Kasumi-1 (cell line): ENCODE measurements at places on chromosomes 5 and 9.

DNA sequence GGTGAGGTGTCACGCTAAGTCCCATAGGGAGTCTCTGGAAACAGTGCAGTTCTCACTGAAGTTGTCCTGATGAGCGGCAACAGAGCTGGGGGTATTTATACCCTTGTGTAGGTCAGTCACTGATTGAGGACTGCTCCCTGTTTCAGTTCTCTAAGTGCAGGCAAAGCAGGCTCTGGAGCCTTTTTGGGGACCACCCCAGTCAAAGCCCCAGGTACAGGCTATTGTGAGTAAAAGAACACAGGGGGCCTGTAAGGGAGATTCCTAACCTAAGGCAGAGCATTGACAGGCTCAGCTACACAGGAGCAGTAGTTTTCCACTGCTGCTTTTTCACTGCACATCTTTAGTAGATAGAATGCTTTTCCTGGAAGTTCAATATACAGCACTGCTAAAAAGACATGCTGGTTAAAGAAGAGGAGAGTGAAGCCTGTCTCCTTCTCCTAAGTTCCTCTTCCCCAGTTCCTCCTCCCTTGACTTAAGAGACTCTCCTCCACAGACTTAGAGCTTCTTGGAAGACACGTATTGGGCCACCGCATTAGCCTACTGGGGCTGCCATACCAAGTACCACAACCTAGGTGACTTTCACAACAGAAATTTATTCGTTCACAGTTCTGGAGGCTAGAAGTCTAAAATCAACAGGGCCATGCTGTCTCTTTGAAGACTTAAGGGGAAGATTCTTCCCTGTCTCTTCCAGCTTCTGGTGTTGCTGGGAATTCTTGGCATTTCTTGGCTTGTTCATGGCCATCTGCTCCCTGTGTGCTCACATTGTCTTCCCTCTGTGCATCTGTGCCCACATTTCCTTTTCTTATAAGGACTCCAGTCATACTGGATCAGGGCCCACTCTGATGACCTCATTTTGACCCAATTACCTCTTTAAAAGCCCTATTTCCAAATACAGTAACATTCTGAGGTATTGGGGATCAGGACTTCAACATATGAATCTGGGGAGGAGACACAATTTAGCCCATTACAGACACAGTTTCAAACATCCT, 221.0 kb downstream of the ESM1 start:
- peak; percentile 17 for DNase-seq

DNA sequence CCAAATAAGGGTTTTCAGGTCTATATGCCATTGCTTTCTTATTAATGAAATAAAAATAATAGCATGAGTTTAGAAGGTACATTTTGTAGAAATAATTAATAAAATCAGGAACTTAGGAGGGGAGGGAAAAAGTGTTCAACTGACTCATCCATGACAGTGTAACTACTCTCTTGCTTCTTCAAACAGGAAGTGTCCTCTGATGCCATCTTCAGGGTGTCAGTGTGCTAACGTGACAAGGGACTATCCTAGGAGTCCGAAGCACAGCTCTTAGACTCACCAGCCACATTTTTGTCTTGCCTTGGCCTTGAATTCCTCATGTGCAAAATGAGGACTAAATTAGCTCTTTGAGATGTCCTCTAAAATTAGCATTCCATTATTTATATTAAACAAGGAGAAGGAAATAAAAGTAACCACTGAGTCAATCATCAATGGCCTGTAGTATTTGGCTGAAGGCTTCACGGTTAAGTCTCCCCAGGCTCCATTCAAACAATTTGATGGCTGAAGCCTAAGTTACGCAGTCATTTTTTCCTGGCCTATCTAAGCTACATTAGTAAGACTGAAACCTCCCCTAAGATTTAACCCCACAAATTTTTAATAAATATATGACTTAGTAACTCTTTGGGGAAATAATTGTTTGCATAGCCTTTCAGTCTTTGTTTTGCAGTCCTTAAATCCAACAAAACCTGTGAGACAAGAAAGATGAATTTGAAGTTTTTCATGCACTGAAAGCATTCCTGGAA, 151.1 kb downstream of the ARL15 start:
- DNase-seq = peak; percentile 61

DNA sequence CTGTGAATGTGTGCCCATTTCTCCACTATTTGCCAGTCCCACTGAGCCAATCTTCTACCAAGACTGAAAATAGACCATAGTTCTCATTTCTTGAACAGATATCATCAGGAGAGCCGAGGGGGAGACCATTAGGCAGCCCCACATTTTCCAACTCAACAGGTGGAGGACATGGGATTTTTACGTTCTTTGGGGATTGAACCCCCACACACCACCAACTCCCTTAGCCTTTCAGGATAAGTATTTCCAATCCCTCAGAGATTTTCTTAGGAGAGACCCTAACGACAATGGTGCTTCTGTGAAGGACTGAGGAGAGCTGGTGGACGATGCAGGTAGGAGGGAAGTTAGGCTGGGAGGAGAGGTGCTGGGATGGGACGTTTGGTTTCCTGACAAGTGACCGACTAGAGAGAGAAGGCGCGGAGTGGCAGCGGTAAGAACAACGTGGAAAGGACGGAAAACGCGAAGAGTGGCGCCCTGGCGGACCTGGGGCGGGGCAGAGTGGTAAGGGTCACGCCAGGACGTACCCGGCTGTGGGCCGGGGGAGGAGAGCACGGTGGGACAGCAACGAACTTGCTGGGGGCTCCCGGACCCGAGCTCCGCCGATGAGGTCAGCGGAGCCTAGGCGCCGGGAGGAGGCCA, 681 bp upstream of the CHSY3 start:
- no peak for DNase-seq

DNA sequence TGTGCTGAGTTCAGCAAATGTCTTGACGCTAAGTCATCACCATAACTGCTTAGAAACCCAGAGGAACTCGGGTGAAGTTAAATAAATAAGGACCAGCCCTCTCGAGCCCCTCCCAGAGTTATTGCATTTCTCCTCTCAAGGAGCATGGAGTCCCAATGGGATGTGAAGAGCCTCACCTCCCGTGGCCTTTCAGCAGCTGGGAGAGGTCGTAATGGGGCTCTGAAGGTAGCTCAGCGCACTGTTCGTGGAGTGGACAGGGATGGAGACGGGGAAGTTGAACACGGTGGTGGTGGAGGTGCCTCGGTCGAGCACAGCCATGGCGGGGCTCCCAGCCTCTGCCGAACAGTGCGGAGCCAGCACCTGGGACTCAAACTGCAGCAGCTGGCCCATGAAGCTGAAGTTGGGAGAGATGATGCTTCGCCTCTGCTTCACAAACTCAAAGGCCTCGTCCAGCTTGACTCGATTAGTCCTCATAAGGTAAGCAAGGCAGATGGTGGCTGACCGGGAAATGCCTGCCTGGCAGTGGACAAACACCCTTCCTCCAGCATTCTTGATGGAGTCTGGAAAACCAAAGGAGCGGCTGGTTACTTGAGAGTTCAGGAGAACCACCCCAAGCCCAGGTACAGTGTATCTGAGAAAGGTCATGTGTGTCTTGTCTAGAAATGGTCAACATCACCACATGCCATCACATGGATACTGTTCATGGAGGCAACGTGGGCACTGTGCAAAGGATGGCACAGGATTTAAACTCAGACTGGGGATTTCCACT, 2.2 kb downstream of the DUSP1 start:
- no peak for DNase-seq

DNA sequence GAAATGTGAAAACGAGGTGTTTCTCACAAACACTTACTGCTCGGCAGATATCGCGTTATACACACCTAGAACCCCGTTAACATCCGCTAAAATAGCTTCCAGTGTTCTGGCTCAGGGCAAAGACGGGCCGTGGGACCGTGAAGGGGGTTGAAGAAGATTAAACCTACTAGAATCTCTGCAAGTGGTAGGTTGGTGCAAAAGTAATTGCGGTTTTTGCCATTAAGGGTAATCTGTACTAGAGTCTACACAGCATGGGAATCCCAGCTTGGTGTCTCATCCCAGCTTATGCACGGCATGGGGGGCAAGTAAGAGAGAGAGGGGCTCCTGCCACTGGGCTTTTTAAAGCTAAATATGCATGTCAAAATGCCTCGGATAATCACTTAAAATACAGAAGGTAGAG, 43.9 kb downstream of the HRH2 start:
- no peak for DNase-seq

DNA sequence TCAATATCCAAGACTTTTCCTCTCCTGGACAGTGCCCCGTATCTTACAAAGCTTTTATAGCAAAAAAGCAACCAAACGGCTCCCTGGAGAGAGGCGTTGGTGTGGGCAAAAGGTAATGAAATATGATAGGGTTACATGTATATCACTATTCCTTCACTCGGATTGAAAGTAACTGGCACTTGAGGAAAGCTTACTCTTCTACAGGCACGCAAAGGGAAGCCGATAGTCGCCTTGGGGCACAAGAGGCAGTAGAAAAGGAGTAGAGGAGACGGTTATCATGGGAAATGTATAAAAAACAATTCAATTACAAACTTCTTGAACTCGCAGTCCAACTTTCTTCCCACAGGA, 1.1 kb downstream of the DIAPH1 start:
- no peak for DNase-seq

DNA sequence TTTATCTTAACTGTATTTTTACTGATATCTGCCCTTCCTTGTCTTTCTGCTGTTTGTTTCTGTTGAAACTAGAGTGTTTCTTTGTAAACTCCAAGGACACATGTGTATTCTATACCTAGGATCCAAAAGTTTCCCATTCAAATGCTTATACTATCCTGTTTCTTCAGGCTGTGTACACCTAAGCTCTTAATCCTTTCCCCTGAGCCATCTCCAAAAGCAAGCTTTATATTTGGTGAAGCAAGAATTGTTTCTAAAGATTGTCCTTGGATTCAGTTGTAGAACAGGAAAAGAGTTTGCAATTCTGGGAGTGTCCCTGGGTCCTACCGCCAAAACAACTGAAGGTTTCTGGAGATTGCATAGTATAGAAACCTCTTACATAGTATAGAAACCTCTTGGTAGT, 65.9 kb downstream of the CWC27 start:
- no peak for DNase-seq

DNA sequence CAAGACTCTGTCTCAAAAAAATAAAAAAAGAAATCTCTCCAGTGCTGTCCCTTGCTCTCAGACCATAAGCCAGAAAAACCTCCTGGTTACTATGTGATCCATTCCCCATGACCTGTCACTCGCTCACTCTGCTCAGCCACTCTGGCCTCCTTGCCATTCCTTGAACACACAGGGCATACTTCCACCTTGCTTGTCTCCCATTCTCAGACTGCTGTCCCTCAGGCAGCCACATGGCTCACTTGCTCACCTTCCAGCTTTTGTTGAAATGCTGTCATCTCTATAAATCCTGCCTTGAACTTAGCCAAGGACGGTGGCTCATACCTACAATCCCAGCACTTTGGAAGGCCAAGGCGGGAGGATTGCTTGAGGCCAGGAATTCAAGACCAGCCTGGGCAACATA, 82.9 kb downstream of the UGCG start:
- no peak for DNase-seq

GRCh38 chr9:13131416-13131815, 148.1 kb downstream of the MPDZ start:
- DNase-seq = no peak

DNA sequence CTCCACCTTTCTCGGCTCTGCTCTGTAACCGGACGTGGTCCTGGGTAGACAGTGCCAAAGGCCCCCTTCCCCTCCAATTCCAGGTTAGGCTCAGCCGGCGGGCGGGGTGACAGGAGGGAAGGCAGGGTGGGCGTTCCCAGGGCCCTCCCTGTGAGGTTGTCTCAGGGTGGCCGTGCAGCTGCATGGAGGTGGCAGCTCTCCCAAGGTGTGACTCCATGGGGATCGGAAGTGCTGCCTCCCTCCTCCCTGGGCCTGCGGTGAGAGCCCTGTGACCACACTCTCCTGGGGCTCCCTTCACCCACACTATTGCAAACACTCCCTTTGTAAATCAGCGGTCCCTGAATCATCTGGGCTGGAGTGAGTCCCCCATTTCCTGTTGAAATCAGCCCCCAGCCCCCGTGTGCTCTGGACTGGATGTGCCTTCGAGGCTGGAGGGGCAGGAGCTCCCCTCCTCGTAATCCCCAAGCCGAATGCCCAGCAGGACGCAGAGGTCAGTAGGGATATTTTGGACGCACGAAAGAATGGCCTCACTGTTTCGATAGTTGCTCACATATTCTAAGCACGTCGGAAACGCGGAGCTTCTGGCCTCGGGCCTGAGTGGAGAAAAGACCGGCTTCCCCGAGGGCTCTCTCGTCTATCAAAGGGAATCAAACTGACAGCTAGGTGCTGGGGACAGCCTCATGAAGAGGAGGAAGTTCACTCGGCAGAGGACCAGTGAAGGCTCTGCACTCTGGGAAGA, 107.6 kb upstream of the COL5A1 start:
- DNase-seq = no peak

DNA sequence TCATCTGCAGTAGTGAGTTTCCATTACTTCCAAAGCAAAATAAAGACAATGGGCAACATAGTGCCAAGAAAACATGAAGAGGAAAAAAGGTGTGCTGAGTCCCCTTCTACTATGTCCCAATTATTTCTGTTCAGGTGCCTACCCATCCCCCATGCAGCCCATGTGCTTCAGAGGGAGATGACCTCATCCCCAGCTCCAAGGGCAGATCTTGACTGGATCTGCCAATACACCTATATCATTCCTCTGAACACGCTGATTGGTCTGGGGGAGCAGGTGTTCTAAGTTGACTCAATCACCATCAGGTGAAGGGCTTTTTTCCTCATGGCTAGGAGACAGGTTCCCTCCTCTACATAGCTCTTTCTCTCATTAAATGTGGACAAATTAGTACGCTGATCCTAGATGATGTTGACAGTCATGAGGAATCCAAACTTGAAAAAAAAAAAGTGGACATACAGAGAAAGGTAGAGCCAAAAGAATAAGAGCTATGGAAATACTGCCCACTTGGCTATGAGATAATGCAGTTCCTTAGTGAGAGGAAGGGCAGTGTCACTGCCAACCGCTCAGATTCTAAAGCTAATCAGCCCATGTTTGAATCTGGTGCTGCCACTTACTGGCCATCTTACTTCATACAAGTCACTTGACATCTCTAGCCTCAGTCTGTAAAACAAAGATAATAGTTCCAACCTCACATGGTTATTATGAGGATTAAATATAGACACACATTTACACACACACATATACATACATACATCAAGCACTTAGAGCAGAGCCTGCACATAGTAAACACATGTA, 23.1 kb downstream of the PRELID2 start:
- peak; percentile 8 for DNase-seq

- no peak for DNase-seq
Measured at GRCh38 chr9:91101611-91102168, 260.0 kb downstream of the AUH start.

DNA sequence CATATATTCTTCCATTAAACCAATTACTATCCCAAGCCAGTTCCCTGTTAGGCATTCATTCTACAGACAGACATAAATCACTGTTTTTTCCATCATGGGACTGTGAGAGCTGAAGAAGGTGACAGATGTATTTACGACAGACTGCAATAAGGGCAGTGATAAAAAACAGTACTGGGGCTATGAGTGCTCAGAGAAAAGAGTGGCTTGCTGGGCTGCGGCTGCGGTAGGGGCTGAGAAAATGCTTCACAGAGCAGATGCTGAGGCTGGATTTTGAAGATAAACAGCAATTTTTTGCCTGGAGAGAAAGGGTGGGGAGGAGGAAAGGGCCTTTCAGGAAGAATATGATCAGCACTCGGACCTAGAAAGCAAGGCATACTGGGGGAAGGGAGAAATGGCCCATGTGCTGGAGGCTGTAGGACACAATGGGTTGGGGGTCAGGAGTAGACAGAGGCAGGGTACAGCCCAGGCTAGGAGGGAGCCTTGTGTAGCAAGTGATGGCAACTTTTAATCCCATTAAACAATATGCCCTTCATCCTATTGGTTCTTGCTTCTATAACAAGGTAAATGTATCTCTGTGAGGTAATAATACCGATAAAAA, 279.3 kb downstream of the ASTN2 start:
- no peak for DNase-seq
